ENCODE measurements at places on chromosomes 16 and 17.

- DNase-seq = peak; percentile 66
These were observed 23.7 kb downstream of the CLEC3A start for GRCh38 chr16:78045865-78046581.

DNA sequence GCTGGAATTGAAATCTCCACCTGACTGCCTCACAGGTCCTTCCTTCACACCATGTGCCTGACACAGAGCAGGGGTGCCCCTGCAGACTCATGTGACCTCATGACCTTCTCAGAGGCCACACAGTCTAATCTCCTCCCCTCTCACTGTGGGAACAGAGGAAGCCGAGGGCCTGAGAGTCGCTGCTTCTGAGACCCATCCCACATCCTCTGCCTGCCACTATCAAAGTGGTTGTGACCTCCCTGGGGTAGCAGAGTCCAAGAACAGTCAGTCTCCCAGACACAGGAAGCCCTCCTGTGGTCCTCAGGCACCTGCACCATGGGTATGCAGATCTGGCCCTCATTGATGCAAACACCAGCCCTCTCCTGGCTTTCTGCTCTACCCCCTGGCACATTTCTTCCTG is 78.5 kb downstream of the RAB11FIP4 start:
- DNase-seq = no peak

DNA sequence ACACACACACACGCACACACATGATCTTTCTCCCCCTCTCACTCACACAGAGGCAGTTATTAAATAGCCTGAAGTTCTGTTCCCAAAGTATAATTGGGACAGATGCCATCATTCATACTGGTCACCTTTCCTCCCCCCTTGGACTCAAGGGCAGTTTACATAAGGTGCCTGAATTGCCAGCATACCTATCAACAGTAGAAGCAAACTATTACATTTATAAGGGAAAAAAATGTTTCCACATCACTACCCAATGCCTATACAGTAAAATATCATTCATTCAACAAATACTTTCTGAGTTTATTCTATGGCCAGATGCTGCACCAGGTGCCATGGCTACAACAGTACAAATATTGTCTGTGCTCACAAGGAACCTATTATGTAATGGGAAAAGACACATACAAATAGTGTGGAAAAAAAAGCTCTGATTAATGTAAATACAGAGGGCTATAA is 6.3 kb downstream of the CNTD1 start:
- DNase-seq = no peak

DNA sequence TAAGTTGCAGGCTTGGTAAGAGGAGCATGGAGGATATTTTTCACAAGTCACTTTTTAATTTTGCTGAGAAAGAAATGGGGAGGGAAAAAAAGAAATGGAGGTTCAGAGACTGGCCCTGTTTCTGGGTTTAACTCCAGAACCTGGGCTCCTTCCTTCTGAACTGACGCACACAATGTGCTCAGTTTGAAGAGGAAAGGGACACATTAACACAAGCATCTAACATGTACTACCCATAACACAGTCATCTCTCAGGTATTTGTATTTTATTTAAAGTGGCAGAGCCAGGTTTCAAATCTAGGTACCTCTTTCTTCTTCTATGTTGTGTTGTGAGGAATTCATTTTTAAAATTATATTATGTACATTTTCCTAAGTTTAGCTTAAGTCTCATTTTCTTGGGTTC is 5.3 kb upstream of the TMEM100 start:
- no peak for DNase-seq

- no peak for DNase-seq
These were observed 37.8 kb downstream of the MSI2 start for GRCh38 chr17:57294101-57294500.

DNA sequence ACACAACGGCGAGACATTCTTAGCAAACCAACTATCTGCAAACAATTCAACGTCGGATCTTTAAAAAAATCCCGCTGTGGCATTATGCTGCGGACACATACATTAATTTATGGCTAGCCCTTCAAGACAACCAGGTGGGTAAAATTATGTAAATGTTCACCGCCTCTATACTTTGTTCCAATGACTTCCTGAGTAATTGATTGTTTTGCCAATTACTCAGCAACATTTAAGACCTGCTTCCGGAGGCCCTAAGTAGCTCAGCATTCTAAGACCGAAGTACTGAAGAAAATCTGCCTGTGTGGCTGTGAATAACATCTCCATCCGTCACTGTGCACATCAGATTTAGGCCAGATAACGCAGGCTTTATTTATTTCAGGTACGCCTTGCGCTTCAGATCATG is 23.3 kb downstream of the QPRT start:
- no peak for DNase-seq

DNA sequence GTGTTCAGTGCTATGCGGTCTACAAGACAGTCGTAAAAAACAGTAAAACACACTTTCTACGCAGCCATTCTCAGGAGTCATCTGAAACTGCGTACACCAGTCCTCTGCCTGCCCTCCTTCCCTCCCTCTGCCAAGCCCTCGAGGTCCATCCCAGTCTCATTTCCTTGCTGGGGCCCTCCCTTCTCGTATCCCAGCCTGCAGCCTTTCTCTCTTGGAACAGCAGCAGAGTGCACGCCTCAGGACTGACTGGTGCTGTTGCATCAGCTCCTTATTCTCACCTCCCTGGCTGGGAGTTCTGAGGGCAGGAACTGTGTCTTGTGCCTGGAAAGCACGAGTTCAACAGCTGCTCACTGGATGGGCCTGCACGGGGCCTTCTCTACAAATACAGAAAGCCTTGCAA is 12.5 kb downstream of the FAHD1 start:
- DNase-seq = no peak

- DNase-seq = no peak
These were observed 599 bp downstream of the RNF112 start for GRCh38 chr17:19411631-19412030.

GRCh38 chr16:75801307-75801706 is 75.0 kb upstream of the CPHXL start:
- DNase-seq = peak; percentile 5

- DNase-seq = no peak
These were observed 7.8 kb downstream of the ADGRG3 start for GRCh38 chr16:57675741-57676551.

DNA sequence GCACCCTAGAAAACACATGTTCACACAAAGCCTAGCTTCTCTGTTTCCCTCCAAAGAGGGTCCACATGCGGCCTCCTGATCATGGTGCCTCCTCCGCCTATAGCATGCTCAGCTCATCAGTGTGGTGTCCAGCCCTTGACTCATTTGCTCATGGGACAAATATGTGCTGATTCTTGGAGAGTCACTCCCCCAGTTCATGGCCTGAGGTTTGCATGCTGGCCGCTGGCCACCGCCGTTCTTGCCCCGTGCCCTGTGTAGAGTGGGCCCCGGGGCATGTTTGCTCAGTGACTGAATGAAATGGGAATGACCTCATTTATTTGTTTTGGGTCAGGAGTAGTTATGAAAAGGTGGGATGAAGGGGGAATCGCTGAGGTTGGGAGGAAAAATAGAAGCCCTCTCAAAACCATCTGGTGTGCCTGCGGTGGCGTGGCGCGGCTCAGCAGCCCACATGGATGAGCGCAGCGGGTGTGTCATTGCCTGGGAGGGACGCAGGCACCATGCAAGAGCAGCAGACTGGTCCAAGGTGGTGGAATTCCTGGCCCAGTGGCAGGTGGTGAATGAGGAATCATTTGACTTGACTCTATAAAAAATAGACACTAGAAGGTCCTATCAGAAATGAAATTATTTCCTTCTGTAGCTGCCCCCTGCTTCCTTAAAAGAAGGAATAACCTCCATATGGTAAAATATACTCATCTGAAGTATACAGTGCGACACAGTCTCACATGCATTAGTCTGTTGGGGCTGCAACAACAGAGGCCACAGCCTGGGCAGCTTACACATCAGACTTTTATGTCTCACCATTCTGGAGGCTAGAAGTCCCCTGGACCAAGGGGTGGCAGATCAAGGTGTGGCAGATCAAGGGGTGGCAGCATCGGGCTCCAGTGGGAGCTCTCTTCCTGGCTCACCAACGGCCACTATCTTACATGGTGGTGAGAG is 31.7 kb downstream of the CRISPLD2 start:
- DNase-seq = peak; percentile 99

GRCh38 chr17:14737984-14738651 is 437.2 kb downstream of the HS3ST3B1 start:
- peak; percentile 92 for DNase-seq

GRCh38 chr17:63834431-63835166 is 7.1 kb upstream of the FTSJ3 start:
- peak; percentile 85 for DNase-seq

GRCh38 chr17:66443606-66444005 is 141.2 kb downstream of the PRKCA start:
- no peak for DNase-seq

DNA sequence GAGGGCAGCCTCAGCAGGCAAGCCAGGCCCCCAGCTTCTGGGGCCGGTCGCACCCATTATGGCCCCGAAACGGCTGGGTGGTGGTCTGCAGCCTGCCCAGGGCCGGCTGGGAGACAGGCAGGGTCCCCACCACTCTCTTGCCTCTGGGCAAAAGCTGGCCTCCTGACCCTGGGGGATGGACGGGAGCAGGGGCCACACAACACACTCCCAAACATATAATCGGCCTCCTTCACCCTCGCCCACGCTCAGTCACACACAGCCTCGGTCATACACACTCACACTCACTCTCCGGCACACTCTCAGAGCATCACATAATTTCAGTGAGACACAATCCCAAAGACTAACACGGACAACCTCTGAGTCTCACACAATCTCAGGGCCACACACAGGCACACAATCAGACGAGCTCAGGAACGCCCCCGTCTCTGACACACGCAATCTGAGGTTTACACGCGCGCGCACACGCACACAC is 589 bp downstream of the PEMT start:
- DNase-seq = no peak

GRCh38 chr17:1031711-1032110 is 34.8 kb downstream of the TIMM22 start:
- DNase-seq = peak; percentile 36

DNA sequence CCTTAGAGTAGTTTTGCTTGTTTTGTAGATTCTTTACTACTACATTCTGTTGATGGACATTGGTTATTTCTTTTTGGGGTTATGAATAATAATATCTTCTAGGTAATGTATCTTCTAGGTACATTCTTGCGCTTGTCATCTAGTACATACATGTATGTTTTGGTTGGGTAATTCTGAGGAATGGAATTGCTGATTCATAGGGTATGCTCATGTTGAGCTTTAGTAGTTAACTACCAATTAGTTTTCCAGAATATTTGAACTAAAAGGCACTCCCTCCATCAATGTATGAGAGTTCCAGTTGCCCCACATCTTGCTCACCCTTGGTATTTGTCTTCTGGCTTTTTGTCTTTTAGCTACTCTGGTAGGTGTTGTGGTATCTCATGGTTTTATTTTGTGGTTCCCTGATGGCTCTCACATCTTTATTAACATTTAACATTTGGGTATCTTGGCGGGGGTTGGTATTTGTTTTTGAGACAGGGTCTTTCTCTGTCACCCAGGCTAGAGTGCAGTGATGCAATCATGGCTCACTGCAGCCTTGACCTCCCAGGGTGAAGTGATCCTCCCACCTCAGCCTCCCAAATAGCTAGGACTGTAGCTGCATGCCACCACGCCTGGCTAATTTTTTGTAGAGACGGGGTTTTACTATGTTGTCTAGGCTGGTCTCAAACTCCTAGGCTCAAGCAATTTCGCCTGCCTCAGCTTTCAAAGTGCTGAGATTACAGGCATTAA is 47.1 kb downstream of the SLC6A4 start:
- DNase-seq = no peak

DNA sequence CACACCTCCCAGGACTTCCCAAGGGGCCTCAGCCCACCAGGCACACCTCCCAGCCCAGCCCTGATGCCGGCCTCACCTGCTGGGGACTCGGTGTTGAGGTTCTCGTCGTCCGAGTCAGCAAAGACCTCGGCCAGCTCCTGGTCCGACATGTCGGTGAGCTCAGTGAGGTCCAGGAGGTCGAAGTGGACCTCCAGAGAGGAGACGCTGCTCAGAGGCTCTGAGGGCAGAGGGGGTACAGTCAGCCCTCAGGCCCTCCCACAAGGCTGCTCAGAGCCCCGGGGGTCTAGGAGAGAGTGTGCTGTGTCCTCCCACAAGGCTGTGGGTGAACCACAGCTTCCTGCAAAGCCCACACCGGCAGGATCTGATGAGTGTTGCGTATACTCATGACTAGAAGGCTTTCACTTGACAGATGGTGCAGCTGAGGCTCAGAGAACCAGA is 10.5 kb downstream of the DBNDD1 start:
- peak; percentile 22 for DNase-seq

All from astrocyte of the spinal cord (primary cell).